ENCODE measurements at places on chromosomes 16 and 17.
A peak's percentile ranks its signal among the peaks of the same experiment; 100 is the strongest.

GRCh38 chr17:5050278-5050677, 15.1 kb upstream of the SLC52A1 start:
- no peak for DNase-seq

- no peak for DNase-seq
Observed at GRCh38 chr17:77566566-77567138, 391.9 kb upstream of the TNRC6C start.

DNA sequence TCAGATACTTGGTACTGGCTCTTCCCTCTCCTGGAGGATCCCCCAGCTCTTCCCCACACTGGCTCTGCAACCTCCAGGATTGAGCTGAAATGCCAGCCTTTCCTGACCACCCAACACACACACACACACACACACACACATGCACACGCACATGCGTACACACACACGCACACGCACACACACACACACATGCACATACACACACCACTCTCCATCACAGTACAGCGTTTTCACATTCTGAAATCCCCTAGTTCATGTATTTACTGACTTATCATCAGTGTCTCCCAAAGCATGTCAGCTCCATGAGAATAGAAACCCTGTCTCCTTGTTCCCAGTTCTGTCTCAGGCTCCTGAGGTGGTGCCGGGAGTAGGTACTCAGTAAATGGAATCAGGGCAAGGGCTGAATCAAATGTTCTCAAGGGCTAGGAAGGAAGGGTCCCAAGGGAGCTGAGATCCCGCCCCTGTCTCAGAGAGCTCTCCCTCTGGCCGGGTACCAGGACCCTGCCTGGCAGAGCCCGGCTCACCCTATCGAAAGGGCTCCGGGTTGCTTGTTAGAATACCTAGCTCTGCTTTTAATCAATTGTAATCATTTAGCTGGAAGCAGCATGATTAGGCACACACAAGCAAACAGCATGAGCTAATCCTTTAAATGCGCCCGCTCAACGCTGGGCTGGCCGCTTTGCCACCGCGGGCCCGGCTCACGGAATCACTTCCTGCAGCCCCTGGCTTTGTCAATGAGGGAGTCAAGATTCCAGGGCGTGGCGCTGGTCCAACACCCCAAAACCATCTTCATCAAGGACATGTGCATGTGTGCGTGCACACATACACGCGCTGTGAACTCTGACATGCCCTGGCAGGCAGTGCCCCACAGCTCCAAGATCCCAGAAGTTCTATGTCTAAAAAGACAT, 140.7 kb downstream of the C16orf78 start:
- DNase-seq: no peak

GRCh38 chr16:66954097-66954659, 6.9 kb upstream of the CES3 start:
- DNase-seq: peak; percentile 77

DNA sequence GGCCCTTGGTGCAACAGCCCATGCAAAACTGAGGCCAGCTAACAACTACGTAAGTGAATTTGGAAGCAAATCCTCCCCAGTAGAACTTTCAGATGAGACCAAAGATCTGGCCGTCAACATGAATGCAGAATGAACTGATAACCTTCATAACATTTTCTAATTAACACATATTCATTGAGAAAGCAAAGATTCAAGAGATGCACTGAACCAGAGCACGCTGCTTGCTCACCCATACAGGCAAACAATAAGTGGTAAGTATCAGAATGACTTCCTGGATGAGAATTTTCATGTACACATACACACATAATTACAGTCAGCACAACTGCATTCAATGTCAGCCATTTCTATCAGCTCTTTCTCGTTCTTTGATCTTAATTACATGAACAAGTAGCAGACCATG, 30.6 kb downstream of the XYLT1 start:
- no peak for DNase-seq

DNA sequence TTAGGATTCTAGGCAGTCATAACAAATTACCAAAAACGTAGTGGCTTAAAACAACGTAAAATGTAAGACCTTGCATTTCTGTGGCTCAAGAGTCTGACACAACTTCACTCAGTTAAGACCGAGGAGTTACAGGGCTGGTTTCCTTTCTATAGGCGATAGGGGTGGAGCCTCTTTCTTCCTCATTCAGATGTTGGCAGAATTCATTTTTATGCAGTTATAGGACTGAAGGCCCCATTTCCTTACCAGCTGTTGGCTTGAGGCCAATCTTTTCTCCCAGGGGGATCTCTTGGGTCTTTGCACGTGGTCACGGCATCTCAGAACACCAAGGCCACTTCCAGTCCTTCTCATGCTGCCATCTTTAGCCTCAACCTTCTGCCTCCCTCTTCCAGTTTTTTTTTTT, 145.2 kb downstream of the KCNJ2 start:
- DNase-seq: peak; percentile 3

GRCh38 chr16:30445408-30446202, at the start of gene SEPHS2:
Gene SEPHS2, minus strand, starts transcription at chr16:30445874. Its CDS starts 147 bp downstream, at chr16:30445727.
- peak; percentile 96 for DNase-seq

GRCh38 chr16:88289968-88290401, 92.8 kb upstream of the ZNF469 start:
- DNase-seq: peak; percentile 14

DNA sequence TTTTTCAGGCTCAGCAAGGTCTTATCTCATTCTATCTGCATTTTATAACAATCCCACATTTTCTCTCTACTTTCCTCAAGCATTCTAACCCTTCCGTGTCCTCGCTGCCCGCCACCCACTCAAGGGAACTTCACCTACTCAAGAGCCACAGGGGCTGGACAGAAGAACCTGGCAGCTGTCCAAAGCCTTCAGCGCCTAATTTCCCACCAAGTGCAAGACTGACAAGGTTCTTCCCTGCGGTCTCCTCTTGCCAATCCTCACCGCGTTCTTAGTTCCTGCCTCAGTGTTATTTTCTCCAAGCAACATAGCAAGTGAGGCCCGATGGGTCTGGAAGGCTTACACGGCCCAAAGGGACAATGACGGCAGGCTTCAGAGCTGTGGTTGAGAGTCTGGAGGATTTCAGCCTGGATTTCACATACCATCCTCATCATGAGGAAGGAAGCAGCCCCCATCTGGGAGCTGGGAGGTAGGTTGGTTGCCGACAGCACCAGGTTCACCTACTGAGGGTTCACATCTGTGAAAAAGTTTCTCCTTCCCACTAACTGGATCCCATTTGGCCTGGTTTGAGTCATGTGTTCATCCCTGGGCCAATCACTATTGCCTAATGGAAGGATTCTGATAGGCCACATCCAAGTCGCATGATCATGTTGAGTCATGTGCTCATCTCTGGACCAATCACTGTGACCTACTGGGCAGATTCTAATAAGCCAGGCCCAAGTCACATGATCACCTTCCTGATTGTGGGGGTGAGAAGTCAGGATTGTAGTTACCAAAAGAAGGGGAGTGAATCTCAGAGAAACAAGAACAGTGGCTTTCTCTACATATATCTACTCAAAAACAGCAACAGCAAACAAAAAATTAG, 108.2 kb downstream of the N4BP1 start:
- no peak for DNase-seq

DNA sequence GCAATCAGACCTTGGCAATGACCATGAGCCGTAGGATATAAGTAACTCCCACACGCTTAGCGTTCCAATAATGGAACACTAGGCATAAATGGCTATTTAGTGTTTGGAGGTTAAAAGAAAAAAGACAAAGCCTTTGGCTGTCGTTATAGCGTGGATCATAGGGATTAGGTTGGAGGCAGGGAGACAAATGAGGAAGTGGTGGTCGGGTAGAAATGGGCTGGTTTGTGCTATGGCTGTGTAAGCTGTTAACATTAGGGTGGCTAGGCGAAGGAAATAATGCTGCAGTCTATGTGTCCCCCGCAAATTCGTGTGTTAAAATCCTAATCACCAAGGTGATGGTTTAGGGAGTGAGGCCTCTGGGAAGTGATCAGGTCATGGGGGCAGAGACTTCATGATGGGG, 120.4 kb upstream of the IRX6 start:
- no peak for DNase-seq

GRCh38 chr17:3004925-3005324, 58.5 kb downstream of the OR1D5 start:
- no peak for DNase-seq

DNA sequence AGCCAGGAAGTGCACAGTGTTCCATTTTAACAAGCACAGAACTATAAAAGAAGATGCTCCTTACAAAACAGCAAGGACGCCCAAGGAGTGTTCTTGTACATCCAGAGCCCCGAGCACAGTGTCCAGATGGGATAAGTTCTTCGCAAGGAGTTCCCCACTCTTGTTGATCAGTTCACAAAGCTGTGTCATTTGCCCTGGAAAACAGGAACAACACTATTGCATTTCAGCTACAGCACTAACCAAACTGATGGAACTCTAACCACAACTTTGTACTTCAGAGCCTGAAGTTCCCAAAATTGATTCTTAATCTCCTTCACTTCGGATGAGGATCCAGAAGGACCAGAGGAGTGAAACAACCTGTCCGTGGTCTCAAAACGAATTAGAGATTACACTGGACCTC, 5.1 kb downstream of the COPS3 start:
- no peak for DNase-seq

- no peak for DNase-seq
Observed at GRCh38 chr16:84677017-84677803, 22.6 kb upstream of the USP10 start.

DNA sequence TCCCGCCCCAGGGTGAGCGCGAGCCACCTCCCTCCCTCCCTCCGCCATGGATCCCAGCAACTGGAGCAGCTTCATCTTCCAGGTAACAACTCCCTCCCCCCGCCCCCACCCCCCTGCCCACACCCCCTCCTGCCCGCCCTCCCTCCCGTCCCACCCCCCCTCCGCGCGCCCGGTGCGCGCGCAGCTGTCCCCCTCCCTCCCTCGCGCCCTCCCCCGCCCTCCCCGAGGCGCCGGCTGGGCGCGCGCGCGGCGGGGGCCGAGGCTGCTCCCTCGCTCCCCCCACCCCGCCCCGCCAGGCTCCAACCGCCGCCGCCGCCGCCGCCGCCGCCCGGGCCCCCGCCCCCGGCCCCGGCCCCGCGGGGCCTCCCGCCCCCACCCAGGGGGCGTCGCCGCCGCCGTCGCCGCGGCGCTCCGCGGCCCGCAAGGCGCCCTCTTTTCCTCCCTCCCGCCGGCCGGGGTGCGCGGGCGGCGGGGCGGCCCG, at the start of gene MAZ:
Gene MAZ (plus strand): TSS at position 431 of the 481 bp plus-strand sequence. CDS start 173 bp downstream, outside the sequence.
- no peak for DNase-seq

- DNase-seq: no peak
Observed at GRCh38 chr16:1194665-1195392, 30.2 kb downstream of the TPSG1 start.

DNA sequence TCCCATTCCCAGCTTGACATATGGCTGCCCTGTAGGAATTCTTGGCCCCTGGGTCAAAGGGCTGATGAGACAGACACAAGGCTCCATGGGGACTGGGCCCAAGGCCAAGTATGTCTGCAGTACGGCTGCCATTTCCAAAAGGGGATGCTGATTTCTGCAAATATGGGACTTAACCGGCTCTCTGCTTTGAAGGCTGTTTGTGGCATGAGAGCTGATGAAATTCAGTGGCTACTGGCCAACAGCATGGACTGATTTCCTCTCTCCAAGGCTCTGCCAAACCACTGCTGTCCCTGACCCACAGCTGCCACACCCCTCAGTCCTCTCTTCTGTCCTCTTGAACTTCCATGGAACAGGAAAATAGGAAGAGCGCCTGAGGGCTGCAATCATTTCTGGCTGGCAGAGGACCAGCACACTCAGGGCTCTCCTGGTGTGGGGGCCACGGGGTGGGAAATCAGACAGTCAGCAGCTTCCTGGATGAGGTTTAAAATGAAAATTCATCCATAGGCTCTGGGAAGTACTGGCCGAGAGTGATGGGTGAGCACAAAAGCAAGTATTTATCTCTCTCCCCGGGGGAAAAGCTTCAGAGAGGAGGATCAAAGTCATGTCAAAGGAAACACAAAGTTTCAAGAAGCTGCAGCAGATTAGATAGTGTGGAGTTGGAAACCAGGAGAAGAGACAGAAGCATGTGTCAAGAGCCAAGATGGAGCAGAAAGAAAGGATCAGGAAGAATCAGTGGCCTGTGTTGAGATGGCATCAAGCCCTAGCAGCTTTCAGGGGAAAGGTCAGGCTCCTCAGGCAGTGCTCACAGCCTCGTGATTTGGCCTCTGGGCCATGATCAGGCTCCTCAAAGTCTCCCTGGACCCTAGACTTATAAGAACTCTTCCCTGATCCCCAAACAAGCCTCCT, 64.1 kb upstream of the SREBF1 start:
- DNase-seq: peak; percentile 99

DNA sequence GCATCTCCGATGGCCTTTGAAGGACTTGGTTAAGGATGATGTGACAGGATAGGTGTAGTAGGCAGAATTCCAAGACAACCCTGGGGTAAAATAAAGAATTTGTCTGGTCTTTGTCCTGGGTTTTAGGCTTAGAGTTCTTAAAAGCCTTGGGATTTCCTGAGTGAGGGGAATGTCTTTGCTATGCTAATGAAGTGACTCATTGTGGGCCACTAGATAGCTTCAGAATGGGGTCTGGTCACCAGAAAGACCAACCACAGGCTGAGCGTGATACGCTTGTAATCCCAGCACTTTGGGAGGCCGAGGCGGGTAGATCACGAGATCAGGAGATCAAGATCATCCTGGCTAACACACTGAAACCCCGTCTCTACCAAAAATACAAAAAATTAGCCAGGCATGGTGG, 182.8 kb upstream of the TOX3 start:
- DNase-seq: no peak

DNA sequence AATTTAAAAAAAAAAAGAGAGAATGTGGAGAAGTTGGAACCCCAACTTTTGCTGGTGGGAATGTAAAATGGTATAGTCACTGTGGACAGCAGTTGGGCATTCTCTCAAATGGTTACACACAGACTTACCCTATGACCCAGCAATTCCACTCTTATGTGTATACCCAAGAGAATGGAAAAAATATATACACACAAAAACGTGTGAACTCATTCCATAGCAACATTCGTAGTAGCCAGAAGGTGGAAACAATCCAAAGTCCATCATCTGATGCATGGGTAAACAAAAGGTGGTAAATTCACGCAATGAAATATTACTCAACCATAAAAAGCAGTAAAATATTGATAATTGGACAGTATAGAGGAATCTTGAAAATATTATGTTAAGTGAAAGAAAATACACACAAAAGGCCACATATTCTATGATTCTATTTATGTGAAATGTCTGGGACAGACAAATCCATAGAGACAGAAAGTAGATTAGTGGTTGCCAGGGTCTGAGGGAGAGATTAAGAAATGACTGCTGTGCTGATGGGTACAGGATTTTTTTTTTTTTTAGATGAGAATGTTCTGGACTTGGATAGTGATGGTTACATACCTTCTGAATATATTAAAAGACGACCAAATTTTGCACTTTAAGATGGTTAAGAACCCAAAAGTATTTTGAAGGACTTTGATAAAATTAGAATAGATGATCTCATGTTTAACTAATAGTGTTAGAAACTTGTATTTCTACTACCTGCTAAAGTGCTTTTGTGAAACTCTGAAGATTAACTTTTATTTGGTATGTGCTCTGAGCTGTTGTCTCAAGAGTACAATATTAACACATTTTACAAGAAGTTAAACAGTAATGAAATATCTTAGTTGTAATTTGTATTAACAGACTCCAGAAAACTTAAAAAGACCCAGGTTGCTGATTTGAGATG, 60.9 kb downstream of the MRTFB start:
- DNase-seq: no peak

Measured in EL (cell line).